ENCODE measurements at places on chromosomes 1 and 21.
A peak's percentile ranks its signal among the peaks of the same experiment; 100 is the strongest.

DNA sequence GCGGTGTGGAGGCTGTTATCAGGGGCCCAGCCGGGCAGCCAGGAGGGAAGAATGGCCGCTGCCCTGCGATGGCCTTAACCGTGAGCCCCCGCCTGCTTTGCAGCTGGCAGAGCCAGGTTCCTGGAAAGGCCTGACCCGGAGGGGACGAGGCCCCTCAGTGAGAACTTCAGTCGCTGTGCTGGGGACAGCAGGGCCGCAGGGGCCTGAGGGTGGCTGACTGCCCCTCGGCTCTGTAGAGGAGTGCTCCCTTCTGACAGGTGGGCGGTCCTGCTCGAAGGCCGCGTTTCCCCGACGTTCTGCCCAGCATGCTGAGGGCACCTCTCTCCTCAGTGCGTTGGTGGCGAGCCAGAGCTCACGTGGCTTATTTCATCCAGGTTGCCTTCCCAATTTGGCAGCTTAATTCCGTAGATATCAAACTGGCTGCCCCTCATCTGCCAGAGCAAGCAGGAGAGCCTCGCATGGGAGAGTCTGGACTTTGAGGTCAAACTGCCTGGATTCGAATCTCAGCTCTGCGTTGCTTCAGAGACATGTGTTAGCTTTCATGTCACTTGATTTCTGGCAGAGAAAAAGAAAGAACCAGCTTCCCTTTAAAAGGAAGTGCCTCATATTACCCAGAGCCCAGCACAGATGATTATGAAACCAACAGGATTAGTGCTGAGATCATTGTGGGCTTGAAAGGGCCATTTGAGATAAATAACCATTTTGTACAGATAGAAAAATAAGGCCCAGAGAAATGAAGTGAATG lies 239.8 kb downstream of the SDCCAG8 start:
- DNase-seq = peak; percentile 80
- H3K27me3 ChIP-seq = no peaks in the 10 kb centered on the region
- 0 out of 2 replicates have a peak, but pooled peaks cover 8% of the 10 kb centered on the region for H3K36me3 ChIP-seq
- H3K4me1 ChIP-seq = peaks cover 39% of the 10 kb centered on the region
- no peak overlapping the region for H3K4me3 ChIP-seq

GRCh38 chr1:148353461-148354283 lies 129.4 kb downstream of the PPIAL4G start:
- H3K27me3 ChIP-seq = peaks cover 52% of the 10 kb centered on the region
- DNase-seq = peak; percentile 34

GRCh38 chr1:208598021-208598420 lies 353.8 kb upstream of the PLXNA2 start:
- H3K4me1 ChIP-seq = no peaks in the 10 kb centered on the region
- H3K4me3 ChIP-seq = no peak overlapping the region
- no peaks in the 10 kb centered on the region for H3K36me3 ChIP-seq
- H3K27ac ChIP-seq = no peak overlapping the region
- no peak for DNase-seq

GRCh38 chr1:209593747-209594146 lies 10.2 kb downstream of the CAMK1G start:
- H3K4me3 ChIP-seq = no peak overlapping the region
- peaks cover 5% of the 10 kb centered on the region for H3K27me3 ChIP-seq
- H3K4me1 ChIP-seq = no peaks in the 10 kb centered on the region
- H3K27ac ChIP-seq = no peak overlapping the region
- DNase-seq = no peak

DNA sequence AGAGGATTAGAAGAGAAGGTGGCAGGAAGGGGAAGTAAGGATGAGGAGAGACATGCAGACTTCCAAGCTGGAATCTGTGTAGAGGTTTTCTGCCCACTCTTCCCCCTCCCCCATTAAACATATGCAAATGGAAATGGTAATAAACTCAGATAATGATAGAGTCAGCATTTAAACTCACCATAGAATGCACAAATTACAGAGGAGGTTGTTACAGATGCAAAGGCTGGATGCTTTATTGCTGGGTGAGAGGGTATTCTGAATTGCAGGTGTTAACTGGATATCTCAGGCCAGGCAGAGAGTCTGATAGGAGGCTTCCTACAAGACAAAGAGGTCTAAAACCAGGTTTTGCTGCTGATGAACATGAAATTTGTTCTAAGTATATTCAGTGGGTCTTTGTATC lies 372.5 kb downstream of the SEC16B start:
- no peaks in the 10 kb centered on the region for H3K36me3 ChIP-seq
- H3K4me1 ChIP-seq = no peaks in the 10 kb centered on the region
- DNase-seq = no peak

GRCh38 chr1:234478152-234478480 lies 863 bp downstream of the TARBP1 start:
- H3K36me3 ChIP-seq = no peaks in the 10 kb centered on the region
- peak; percentile 80 for DNase-seq
- H3K27ac ChIP-seq = peak overlapping the region; percentile 61
- H3K27me3 ChIP-seq = no peaks in the 10 kb centered on the region
- peak overlapping the region; percentile 92 for H3K4me3 ChIP-seq

DNA sequence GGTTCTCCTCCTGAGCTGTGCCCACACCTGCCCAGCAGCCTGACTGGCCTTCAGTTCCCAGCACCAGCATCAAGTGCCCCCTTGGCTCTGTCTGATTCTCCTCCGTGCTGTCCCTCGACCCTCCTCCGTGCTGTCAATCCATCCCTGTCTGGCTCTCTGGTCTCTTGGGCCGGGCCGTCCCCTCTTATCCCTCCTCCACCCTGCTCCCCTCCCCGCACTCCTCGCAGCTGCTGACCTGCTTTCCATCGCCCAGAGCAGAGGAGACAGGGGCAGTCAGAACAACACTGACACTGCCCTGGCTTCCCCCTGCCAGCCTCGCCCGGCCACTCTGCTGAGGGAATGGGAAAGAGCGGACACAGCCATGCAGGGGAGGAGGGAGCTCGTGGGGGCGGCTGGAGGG lies 267.4 kb downstream of the CAMTA1 start:
- peaks cover 26% of the 10 kb centered on the region for H3K27me3 ChIP-seq
- no peak for DNase-seq
- no peak overlapping the region for H3K27ac ChIP-seq
- H3K36me3 ChIP-seq = no peaks in the 10 kb centered on the region

GRCh38 chr1:204439621-204440375 lies 28.2 kb upstream of the PPP1R15B start:
- no peak for DNase-seq
- H3K27me3 ChIP-seq = no peaks in the 10 kb centered on the region
- no peak overlapping the region for H3K27ac ChIP-seq
- no peak overlapping the region for H3K4me3 ChIP-seq

DNA sequence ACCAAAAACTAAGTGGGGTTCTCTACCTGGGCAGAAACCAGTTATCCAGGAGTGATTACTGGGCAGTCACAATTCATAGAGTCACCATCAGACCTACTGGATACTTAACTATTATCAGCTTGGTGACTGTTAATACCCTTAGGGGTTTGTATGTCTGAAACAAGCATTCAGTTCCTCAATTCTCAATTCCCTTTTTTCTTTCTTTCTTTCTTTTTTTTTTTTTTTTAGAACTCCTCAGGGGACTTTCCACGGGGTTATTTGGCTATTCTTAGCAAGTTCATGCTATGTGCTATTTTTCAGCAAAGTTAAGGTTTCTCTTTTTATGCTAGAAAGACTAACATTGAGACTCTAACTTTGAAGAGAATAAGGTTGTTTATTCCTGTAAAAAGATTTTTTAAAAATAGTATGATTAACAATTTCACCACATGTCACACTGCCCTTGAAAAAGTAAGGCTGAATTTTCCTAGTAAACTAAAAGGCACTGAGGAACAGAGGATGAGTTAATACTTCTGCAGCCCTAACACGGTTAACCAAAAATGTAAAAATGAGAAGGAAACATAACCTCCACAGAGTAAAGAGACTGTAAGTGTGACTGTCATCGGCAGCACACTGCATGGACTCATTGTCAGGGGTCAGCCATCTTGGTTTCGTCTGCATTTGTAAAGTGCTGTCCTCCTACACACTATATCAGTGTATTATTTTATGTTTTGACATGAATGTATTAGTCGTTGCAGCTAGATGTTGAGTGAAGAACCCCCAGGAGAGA lies 310.2 kb downstream of the NTNG1 start:
- no peak overlapping the region for H3K27ac ChIP-seq
- DNase-seq = no peak
- no peaks in the 10 kb centered on the region for H3K4me1 ChIP-seq
- no peak overlapping the region for H3K4me3 ChIP-seq
- no peaks in the 10 kb centered on the region for H3K36me3 ChIP-seq
- H3K27me3 ChIP-seq = no peaks in the 10 kb centered on the region

DNA sequence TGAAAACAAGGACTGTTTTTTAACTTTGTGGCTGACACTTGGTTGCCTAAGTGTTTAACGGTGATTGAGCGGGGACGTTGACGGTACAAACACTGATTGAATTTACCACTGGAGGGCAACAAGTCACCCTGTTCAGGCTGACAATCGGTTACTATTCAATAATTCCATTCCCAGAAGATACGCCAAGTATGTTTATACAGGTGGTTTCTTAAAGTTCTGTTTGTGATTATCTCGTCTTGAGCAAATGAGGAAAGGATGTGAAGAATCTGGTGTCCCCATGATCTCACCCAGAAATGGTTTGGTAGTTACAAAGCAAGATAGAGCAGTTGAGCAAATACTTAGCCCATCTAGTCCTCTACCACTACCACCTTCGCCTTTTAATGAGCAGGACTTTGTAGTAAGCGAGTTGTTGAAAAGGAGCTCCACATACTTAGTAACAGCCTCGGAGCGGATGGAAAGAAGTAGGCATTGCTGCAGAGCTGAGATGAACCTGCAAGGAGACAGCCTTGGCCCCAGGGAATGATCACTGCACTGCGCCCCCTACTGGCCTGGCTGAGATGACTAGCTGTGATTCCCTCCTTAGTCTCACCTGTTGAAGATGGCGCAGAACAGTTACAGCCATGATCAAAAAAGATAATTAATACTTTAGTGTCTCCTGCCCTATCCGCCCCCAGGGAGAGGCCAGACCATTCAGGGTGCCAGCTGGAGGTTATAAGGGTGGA lies 36.3 kb downstream of the IFNAR1 start:
- DNase-seq = peak; percentile 76
- no peaks in the 10 kb centered on the region for H3K36me3 ChIP-seq
- H3K4me1 ChIP-seq = peaks cover 26% of the 10 kb centered on the region
- H3K27me3 ChIP-seq = no peaks in the 10 kb centered on the region
- H3K4me3 ChIP-seq = peak overlapping the region; percentile 35

Measured in GM23248 (cell line).